ENCODE measurements at places on chromosomes 4 and X. TPM values are rescaled to one million over a fixed set of nuclear protein-coding genes. Genes with fewer than 3 reads are reported as not detected.

UCP1 gene
- 0.08 TPM for total RNA-seq

HAND2 gene
- total RNA-seq = 0.36 TPM

SSX4B gene
- not detected for total RNA-seq

ARHGEF9 gene
- 5.6 TPM for total RNA-seq

FGFBP2 gene
- not detected for total RNA-seq

CCSER1 gene
- total RNA-seq = not detected

AMMECR1 gene
- total RNA-seq = 7.8 TPM

OPN1LW gene
- total RNA-seq = not detected

SPATA4 gene
- total RNA-seq = 0.20 TPM

MED28 gene
- 29.3 TPM for total RNA-seq

USP17L13 gene
- total RNA-seq = not detected

TKTL1 gene
- total RNA-seq = not detected

HSFX2 gene
- total RNA-seq = 0.08 TPM

P2RY4 gene
- total RNA-seq = not detected

PDHA2 gene
- total RNA-seq = not detected

DGAT2L6 gene
- not detected for total RNA-seq

RBM46 gene
- not detected for total RNA-seq

AR gene
- total RNA-seq = 3.5 TPM

WAS gene
- not detected for total RNA-seq

MED12 gene
- 14.1 TPM for total RNA-seq

OCRL gene
- 25.0 TPM for total RNA-seq

SLC9B2 gene
- 9.4 TPM for total RNA-seq

EGFL6 gene
- not detected for total RNA-seq

MAMLD1 gene
- total RNA-seq = 10.0 TPM

XK gene
- 0.39 TPM for total RNA-seq

CCDC110 gene
- not detected for total RNA-seq

L1CAM gene
- total RNA-seq = 26.8 TPM

RIBC1 gene
- 0.85 TPM for total RNA-seq

ELF4 gene
- total RNA-seq = 32.8 TPM

PRSS12 gene
- 0.33 TPM for total RNA-seq

MEPE gene
- not detected for total RNA-seq

SCD5 gene
- 8.1 TPM for total RNA-seq

GYPA gene
- total RNA-seq = not detected

SHOX gene
- total RNA-seq = not detected

RHOXF2 gene
- not detected for total RNA-seq

KLB gene
- 0.13 TPM for total RNA-seq

MAGEA4 gene
- total RNA-seq = not detected

MAGEE2 gene
- total RNA-seq = not detected

PRR32 gene
- not detected for total RNA-seq

DDIT4L gene
- 0.55 TPM for total RNA-seq

UGT8 gene
- total RNA-seq = 0.13 TPM

EDA gene
- 0.94 TPM for total RNA-seq

CXCL6 gene
- total RNA-seq = not detected
